ENCODE measurements at places on chromosomes 13 and 19.

- no peaks in the 10 kb centered on the region for H3K27me3 ChIP-seq
- no peak overlapping the region for H3K4me3 ChIP-seq
- no peak for DNase-seq
Measured at GRCh38 chr19:31220540-31220939, 128.7 kb downstream of the TSHZ3 start.

- H3K36me3 ChIP-seq: no peaks in the 10 kb centered on the region
- H3K27me3 ChIP-seq: peaks cover 6% of the 10 kb centered on the region
- no peak for DNase-seq
- H3K4me3 ChIP-seq: no peak overlapping the region
- H3K27ac ChIP-seq: no peak overlapping the region
Measured at GRCh38 chr19:53965091-53965490, 2.4 kb downstream of the CACNG8 start.

- no peaks in the 10 kb centered on the region for H3K36me3 ChIP-seq
- H3K4me1 ChIP-seq: peaks cover 5% of the 10 kb centered on the region
- H3K27me3 ChIP-seq: no peaks in the 10 kb centered on the region
- no peak overlapping the region for H3K27ac ChIP-seq
Measured at GRCh38 chr19:2534423-2535013, 58.6 kb downstream of the GADD45B start.

GRCh38 chr13:97884707-97885468 is 68.6 kb upstream of the IPO5 start:
- H3K4me1 ChIP-seq: no peaks in the 10 kb centered on the region
- H3K36me3 ChIP-seq: no peaks in the 10 kb centered on the region
- DNase-seq: no peak
- no peak overlapping the region for H3K27ac ChIP-seq

GRCh38 chr19:3004522-3004921 is 24.6 kb downstream of the TLE2 start:
- H3K36me3 ChIP-seq: peaks cover 58% of the 10 kb centered on the region
- no peak overlapping the region for H3K27ac ChIP-seq

- H3K27ac ChIP-seq: no peak overlapping the region
- no peaks in the 10 kb centered on the region for H3K27me3 ChIP-seq
- H3K4me3 ChIP-seq: no peak overlapping the region
- peaks cover 58% of the 10 kb centered on the region for H3K36me3 ChIP-seq
- no peak for DNase-seq
Measured at GRCh38 chr19:46610413-46610775, 9.3 kb downstream of the CALM3 start.
